ENCODE measurements at places on chromosomes 1 and 21. TPM values are rescaled to one million over a fixed set of nuclear protein-coding genes. Genes with fewer than 3 reads are reported as not detected.

DNA sequence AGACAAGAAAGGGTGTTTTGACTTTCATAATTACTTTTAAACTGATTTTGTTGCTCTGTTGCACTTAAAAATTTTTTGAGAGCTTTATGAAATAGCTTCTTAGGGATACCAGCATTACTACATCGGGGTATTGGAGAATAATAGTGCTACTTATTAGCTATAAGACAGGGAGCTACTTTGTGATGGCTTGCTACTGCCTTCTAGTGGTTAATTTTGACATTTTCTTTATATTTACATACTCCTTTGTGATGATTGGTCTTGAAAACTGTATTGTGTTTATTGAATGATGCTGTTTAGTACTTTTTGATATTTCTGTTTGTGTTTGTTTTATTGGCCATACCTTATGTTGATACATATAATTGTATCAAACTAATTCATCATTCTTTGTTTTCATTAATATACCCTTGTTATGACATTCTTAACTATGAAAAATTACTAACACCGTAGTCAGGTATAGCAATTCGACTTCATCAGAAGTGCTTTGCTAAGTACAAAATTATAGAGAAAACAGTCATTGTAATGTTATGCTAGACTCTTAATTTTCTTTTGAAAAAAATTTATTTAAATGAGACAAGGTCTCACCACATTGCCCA is 85.5 kb downstream of the CLIC4 start:
- DNase-seq = peak; percentile 42

GRCh38 chr21:21973806-21974205 is 975.6 kb downstream of the NCAM2 start:
- no peak for DNase-seq

DNA sequence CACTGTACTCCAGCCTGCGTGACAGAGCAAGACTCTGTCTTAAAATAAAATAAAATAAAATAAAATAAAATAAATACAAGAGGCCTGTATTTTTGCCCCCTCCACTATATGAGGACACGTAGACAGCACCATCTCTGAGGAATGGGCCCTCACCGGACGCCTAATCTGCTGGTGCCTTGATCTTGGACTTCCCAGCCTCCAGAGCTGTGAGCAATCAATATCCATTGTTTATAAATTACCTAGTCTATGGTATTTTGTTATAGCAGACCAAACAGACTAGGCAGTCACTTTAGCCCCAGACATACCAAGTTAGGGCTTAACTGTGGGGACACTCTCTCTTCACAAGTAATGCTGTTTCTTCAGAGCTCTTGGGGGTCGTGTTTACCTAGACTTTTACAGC is 6.4 kb downstream of the ELAPOR1 start:
- DNase-seq = no peak

Gene EFNA3
- total RNA-seq = 2.9 TPM

DNA sequence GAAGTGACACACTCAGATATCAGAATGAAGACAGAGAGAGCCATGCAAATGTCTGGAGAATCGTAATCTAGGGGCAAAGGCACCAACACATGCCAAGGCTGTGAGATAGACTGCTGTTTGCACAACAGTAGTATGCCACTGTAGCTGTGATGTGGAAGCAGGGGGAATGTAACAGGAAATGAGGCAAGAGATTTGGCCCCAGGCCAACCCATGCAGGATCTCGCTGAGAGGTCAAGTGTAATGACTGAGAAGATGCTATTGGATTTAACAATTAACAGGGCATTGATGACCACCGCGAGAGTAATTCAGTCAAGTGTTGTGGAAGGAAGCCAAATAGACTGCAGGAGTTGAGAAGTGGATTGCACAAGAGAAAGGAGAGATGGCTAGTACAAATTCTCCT is 107.3 kb upstream of the ST6GALNAC5 start:
- DNase-seq = peak; percentile 17

Gene NPHP4
- 9.3 TPM for total RNA-seq

Gene RPAP2
- 23.7 TPM for total RNA-seq

GRCh38 chr21:17550671-17551308 is 37.9 kb downstream of the CXADR start:
- DNase-seq = no peak

DNA sequence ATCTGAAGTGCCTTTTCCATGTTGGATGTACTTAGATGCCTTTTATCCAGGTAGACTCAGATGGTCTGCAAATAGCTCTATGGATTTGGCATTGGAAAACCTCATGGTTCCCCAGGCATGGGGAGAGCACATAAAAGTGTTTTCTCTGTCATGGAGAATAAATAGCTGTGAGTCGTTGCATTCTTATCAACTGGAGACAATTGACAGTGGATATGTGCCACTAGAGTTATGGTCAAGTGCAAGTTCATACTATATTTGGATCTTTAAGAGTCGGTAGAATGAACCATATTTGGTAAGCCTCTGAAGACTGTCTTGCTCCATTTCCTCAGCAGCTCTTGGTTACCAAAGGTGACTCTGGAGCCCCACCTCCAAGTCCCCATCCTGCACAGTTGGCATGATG is 83.7 kb downstream of the ROR1 start:
- no peak for DNase-seq

GRCh38 chr1:198132060-198132781 is 24.6 kb upstream of the NEK7 start:
- DNase-seq = no peak

Gene RPE65
- total RNA-seq = 0.91 TPM

Gene RSPH1
- 0.43 TPM for total RNA-seq

GRCh38 chr1:38872401-38873026 is 634 bp downstream of the MYCBP start:
- peak; percentile 7 for DNase-seq

Gene PALMD
- 0.41 TPM for total RNA-seq

GRCh38 chr1:199515261-199515660 is 512.2 kb upstream of the NR5A2 start:
- no peak for DNase-seq

GRCh38 chr1:198696211-198696610 is 57.4 kb downstream of the PTPRC start:
- DNase-seq = no peak

- DNase-seq = no peak
Observed at GRCh38 chr1:93029317-93029716, 49.8 kb upstream of the MTF2 start.

GRCh38 chr1:189941922-189942321 is 535.7 kb downstream of the BRINP3 start:
- DNase-seq = no peak

- no peak for DNase-seq
Observed at GRCh38 chr1:94235189-94236012, 2.0 kb downstream of the ARHGAP29 start.

GRCh38 chr1:40651138-40651857 is 14.2 kb downstream of the RIMS3 start:
- no peak for DNase-seq

Gene CKS1B
- 36.5 TPM for total RNA-seq

DNA sequence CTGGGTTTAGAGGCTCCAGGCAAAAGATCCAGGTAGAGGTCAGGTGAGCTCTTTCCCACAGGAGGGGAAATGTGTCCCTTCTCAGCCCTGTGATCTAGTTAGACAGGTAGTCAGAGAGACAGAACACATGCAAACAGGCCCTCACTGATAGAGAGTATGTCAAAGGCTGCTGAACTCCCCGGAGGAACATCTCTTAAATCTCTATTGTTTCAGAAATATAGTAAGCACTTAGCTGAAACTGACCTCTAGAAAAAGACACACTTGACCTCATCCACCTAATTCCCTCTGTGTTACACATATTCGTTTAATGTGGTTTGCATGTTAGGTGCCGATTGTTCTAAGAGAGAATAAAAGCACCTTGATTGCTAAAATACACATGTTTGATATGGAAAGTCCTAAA is 23.3 kb downstream of the SUSD4 start:
- no peak for DNase-seq

DNA sequence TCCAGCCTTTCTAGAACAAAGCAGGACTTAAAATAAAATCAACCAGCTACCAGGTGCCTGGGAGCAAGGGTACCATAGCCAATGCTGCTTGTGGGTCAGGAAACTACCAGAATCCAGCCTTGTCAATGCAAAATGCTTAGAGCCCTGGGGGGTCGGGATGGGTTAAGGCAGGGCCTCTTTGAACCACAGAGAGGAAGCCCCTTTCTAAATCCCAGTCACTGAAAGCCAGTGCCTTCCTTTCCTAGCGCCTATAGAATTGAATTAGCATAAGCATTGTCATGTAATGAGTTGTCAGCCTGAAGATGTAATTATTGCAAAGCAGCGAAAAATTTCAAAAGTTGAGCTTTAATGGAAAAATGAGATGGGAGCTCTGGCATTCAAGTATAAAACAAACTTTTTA is 176.6 kb upstream of the DAB1 start:
- DNase-seq = no peak

Gene RIPK4
- total RNA-seq = 1.8 TPM

- no peak for DNase-seq
Observed at GRCh38 chr1:156766298-156767100, 836 bp upstream of the PRCC start.

Gene OR2L13
- not detected for total RNA-seq

Gene TDRD5
- total RNA-seq = not detected

GRCh38 chr1:68384872-68385411 is 64.8 kb downstream of the RPE65 start:
- peak; percentile 97 for DNase-seq

GRCh38 chr1:110208916-110209645 is 1.0 kb upstream of the KCNC4 start:
- no peak for DNase-seq

Gene A3GALT2
- total RNA-seq = not detected

Gene HHIPL2
- 0.50 TPM for total RNA-seq

DNA sequence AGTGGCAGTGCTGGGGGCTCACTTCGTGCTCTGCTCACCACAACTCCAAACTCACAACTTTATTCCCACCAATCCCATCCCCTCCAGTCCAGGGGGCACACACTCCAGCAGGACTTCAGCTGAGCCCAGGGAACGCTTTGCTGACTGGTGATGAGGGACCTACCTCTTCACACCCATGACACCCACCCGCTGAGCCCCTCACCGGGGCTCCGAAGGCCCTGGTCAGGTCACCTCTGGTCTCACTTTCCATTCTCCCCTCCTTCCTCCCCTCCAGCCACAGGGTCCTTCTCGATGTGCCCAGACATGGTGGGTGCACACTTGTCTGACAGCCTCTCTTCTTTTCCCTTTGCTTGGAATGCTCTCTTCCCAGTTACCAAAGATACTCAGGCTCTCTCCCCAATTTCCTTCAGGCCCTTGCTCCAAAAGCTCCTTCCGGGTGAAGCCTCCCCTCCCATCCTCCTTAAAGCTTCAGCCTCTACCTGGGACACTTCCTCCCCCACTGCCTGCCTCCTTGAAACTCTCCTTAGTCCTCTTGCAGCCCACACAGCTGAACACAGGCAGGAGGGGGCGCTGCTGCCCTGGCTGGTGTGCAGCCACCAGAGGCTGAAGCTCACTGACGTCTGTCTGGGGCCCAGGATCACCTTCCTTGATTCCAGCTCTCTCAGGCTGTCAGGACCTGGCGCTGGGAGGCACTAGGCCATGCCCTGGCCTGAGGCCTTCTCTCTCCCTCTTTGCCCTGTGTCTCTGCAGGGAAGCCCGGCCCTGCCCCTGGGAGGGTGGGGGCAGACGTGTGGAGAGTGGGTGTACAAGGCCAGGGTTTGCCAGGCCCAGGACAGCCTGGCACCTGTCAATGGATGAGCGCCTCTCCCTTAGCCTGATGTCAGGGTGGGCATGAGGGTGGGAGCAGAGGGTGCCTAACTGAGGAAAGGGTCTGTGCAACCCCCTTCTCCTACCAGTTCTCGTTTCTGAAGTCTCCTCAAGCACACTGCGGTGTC is 1.6 kb downstream of the KCNE1 start:
- no peak for DNase-seq

GRCh38 chr1:229619614-229620013 is 6.3 kb downstream of the TAF5L start:
- DNase-seq = no peak

Gene FALEC
- total RNA-seq = 0.43 TPM

Gene SAMD11
- 9.5 TPM for total RNA-seq

- no peak for DNase-seq
Observed at GRCh38 chr1:158516966-158517365, 37.2 kb downstream of the OR6Y1 start.

GRCh38 chr1:68478662-68479061 is 18.2 kb downstream of the DEPDC1 start:
- DNase-seq = no peak
